Stimulated activated CD4-positive, alpha-beta T cell treated with anti-CD3 and anti-CD28 coated beads, Interleukin-4, amount 100 ng/mL, for 1 hour (primary cell): ENCODE measurements at places on chromosomes 6 and 20.

GRCh38 chr6:105364243-105364642 is 38.6 kb downstream of the PREP start:
- no peak for DNase-seq

- DNase-seq: no peak
Measured at GRCh38 chr20:35006009-35006408, 50.3 kb downstream of the MYH7B start.

DNA sequence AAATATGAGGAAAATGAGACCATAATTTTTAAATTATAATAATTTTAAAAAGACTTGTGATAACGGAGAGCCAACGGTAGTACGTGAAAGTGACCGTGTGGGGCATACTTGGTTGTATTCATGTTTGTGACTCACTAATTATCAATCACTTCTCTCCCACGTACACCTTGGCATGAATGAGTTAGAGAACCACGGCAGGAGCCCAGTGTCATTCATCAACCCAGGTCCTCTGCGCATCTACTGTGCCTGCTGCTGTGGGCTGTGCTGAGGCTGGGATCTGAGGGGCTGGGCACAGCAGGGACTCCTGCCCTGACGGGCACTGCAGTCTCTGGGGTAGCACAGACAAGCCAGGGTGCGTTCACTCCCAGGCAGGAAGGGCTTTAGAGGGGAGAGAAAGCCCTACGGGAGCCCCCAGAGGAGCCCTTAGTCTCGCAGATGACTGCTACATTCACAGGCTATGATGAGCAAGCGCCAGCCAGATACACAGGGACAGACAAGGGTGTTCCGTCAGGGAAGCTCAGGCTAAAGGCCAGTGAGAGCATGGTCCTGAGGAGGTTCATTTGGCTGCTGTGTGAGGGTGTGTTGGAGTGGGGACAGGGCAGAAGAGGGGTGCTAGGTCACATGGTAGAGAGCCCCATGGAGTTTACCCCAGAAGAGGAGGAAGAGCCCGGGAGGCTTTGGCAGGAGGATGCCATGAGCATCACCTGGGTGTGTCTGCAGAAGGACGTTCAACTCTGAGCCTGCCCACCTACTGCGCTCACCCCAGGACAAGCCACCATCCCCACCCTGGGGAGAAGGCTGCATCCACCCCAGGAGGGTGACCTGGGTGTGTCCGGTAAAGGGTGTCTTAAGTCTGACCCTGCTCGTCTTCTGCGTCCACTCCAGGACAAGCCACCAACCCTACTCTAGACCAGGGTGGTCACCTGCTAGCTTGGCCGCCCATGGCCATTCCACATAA is 8.2 kb upstream of the RPS6KA2 start:
- no peak for DNase-seq

DNA sequence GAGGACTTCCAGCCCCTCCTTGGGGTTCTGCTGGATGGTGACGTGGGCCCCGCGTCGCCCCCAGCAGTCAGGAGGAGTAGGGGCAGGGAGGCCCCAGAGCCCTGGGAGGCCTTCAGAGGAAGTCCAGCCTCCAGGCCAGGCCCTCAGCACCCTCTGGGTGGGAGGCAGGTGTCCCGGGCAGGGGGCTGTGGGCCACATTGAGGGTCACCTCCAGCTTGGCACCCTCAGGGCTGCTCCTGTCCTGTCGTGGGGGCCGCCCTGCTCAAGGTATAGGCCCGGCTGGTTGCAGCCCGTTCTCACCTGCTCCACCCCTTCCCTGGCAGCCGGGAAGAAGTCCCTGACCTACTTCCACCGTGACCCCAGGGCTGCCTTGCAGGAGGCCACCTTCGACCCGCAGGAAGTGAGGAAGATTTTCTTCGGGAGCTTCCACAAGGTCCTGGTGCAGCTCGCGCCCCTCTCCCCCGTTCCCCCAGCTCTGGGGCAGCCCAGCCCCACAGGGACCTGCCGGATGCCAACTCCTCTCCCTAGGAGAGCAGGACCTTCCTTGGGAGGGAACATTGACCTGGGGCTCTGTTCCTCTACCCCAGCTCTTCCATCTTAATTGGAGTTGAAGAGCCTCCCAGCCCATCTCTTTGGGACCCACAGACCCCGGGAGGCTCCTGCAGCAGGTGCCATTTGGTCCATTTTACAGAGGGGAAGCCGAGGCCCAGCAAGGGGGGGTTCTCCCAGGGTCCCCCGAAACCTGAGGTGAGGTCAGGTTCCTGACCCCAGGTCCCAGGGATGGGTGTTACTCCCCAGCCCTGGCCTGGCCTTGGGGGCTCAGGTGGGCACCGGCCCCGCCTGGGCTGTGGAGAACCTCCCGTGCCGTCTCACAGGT is 26.4 kb downstream of the COL20A1 start:
- no peak for DNase-seq

GRCh38 chr6:41705996-41706835 is 29.2 kb downstream of the TFEB start:
- DNase-seq: peak; percentile 72

DNA sequence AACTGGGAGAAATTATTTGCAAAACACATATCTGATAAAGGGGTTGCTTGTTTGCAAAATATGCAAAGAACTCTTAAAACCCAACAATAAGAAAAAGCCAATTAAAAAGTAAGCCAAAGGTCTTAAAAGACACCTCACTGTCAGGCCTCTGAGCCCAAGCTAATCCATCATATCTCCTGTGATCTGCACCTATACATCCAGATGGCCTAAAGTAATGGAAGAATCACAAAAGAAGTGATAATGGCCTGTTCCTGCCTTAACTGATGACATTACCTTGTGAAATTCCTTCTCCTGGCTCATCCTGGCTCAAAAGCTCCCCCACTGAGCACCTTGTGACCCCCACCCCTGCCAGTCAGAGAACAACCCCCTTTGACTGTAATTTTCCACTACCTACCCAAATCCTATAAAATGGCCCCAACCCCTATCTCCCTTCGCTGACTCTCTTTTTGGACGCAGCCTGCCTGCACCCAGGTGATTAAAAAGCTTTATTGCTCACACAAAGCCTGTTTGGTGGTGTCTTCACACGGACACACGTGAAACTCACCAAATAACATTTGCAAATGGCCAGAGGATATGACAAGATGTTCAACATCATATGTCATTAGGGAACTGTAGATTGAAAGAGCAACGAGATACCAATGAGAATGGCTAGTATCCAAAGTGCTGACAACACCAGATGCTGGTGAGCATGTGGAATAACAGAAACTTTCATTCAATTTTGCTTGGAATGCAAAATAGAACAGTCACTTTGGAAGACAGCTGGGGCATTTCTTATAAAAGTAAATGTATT is 565.0 kb upstream of the ADGRB3 start:
- no peak for DNase-seq
